Naive B cell (primary cell): ENCODE measurements at places on chromosomes 11 and 22. TPM values are rescaled to one million over a fixed set of nuclear protein-coding genes. Genes with fewer than 3 reads are reported as not detected.

The DAGLA gene
- polyA plus RNA-seq = not detected

The CYB5R2 gene
- 3.4 TPM for polyA plus RNA-seq

The DNAJB13 gene
- polyA plus RNA-seq = 0.36 TPM

The GLYAT gene
- not detected for polyA plus RNA-seq

The KRTAP5-9 gene
- polyA plus RNA-seq = 0.27 TPM

The UBQLN3 gene
- polyA plus RNA-seq = not detected

The CDC42EP1 gene
- polyA plus RNA-seq = 0.82 TPM
